ENCODE measurements at places on chromosomes 1 and 21. TPM values are rescaled to one million over a fixed set of nuclear protein-coding genes. Genes with fewer than 3 reads are reported as not detected.

TFF2 gene
- total RNA-seq: not detected

PCBP3 gene
- 7.5 TPM for total RNA-seq

CGN gene
- 0.28 TPM for total RNA-seq

TCP10L gene
- total RNA-seq: 0.58 TPM

ZFP69B gene
- total RNA-seq: 6.3 TPM

FCRL4 gene
- not detected for total RNA-seq

PERM1 gene
- total RNA-seq: not detected

CRNN gene
- not detected for total RNA-seq

PDZK1 gene
- total RNA-seq: 0.16 TPM

SPRR2E gene
- not detected for total RNA-seq

MUL1 gene
- total RNA-seq: 19.4 TPM

ENAH gene
- 0.33 TPM for total RNA-seq

NMNAT2 gene
- total RNA-seq: not detected

PCAT6 gene
- 1.4 TPM for total RNA-seq

OR2T2 gene
- total RNA-seq: not detected

Data from activated CD4-positive, alpha-beta T cell treated with anti-CD3 and anti-CD28 coated beads, Interleukin-2, amount 10 ng/mL, durations not matched to agents 24 days and 14 days (primary cell).